ENCODE measurements at places on chromosomes 12 and 14.

- no peak for DNase-seq
Measured at GRCh38 chr12:43402436-43402835, 149.6 kb downstream of the ADAMTS20 start.

DNA sequence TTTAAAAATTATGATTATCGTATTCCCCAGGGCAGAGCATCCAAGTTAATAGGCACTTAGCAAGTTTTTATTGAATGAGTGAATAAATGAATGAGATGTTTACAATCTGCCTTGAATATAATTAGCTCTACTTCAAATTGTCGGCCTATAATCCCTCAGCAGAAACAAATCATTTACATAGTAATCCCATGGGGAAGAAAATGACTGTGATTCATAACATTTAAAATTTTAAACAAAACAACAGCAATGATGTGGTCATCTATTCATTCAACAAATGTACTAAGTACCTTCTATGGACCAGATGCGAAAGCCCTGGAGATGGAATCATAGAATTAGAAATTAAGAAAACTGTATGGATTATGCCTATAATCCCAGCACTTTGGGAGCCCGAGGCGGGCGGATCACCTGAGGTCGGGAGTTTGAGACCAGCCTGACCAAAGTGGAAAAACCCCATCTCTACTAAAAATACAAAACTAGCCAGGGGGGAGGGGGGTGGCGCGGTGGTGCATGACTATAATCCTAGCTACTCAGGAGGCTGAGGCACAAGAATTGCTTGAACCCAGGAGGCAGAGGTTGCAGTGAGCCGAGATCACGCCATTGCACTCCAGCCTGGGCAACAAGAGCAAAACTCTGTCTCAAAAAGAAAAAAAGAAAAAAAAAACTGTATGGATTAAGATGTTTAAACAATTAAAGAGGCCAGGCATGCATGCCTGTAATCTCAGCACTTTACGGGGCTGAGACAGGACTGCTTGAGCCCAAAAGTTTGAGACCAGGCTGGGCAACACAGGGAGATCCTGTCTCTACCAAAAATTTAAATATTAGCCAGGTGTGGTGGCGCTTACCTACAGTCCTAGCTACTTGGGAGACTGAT is 17.7 kb upstream of the MDM2 start:
- no peak for DNase-seq

DNA sequence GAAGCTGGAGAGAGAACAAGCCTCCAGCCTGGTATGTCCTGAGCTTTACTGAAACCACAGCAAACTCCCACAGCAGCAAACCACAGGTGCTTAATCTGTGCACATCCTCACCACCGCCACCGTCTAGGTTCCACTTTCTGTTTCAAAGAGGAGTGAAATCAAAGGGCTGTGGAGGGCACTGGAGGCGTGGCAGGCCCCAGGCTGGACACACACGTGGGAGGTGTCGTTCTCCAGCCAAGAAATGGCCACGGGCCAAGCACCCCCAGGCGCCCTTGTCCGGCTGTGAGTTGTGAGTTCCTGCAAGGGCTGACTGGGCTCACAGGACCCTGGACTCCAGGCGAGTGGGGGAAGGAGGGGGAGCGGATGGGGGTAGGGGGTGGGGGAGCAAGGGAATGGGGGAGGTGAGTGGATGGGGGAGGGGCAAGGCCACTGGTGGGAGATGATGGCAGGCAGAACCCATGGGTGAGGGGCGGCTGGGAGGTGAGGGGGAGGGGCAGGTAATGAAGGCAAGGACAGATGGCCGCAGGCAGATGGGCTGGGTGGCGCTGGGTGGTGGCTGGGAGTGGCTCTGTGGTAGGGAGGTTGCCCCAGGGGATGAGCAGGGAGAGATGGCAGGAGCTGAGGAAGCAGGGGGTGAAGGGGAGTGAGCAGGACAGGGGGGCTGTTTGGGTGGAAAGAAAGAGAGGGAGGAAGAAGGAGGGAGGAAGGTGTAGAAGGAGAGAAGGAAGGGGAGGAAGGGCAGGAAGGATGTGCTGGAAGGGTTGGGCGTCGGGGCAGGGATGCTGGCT is 86.7 kb downstream of the NCOR2 start:
- DNase-seq = no peak

DNA sequence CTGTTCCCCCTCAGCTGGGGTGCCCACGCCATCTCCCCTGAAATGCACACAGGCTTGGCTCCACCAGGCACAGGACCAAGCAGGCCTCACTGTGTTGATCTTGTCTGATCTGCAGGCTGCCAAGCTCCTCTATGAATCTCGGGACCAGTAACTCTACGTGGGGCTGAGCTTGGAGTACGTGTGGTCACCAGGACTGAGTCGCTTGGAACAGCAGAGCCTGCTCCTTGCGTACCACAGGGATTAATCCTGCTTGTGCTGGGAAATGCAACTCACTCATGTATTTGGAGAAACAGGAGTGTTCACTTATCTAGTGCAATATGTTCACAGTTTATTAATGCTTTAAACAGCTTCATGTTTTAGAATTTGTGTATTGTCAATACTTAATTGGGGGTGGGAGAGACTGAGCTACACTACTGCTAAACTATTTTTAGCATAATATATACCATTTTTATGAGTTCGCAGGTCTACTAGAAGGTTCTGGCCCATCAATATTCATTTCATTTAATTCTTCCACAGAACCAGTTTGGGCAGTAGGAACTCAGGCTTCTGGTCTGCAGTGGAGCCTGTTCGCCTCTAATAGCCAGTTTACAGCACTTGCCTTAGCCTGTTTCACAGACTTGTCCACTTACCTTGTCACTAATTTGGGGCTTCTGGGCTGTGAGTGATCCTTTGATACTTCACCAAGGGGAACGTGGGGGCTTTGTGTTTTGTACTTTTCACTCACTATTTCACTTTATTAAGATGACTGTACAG is 17.4 kb downstream of the ZFYVE21 start:
- no peak for DNase-seq

GRCh38 chr14:50717811-50718210 is 49.7 kb upstream of the SAV1 start:
- DNase-seq = no peak

DNA sequence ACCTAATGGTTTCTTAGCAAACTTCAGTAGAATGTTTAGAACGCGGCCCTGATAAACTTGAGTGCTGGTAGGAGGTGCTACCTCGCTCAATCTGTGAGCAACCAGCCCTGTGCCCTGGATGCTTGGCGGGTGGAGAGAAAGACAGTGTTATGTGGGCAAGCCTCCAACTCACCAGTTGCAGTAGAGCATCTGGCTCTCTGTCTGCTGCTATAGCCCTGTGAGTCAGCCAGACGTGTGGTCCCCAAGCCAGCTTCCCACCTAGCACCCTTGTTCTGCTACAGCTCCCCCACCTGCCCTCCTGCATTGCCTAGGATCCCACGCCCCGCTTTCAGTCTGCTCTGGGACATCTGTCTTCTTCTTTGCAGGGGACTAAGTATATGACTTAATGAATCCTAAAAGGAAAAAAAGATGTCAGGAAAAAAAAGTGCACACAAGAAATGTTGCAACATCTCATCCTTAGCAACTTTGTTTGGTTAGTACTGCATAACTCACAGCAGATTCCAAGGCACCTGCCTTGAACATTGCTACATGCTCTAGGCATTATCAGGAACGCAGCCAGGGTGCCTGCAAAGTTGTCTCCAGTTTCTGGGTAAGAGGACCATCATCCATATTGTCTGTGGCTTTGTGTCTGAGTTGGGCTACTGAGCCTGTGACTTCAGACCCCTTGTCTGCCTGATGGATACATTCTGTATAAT is 13.6 kb downstream of the SNRNP35 start:
- no peak for DNase-seq

DNA sequence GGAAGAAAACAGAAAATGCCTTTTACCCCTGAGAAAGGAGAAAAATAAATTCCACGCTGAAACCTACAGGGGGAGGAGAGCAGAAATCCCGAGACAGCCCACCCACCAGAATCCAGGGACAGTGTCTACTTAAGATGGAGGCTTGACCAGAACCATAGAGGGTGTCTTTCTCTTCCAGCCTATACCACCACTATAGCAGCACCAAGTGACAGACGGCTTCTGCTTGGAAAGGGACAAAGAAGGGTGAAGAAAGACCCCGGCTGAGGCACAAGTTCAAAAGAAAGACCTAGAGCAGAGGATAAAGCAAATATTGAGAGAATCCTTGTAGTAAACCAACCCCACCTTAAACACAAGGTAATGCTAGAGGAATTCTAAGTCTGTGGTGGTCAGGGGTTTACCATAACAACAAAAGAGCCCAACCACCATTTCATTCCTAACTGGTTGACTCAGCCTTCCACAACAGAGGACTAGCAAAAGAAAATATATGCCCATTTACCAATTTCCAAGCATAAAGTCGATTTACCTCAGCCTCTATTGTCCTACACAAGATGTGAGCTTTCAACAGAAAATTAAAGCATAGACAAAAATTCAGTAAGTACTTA is 105.3 kb upstream of the FOXG1 start:
- DNase-seq = no peak

DNA sequence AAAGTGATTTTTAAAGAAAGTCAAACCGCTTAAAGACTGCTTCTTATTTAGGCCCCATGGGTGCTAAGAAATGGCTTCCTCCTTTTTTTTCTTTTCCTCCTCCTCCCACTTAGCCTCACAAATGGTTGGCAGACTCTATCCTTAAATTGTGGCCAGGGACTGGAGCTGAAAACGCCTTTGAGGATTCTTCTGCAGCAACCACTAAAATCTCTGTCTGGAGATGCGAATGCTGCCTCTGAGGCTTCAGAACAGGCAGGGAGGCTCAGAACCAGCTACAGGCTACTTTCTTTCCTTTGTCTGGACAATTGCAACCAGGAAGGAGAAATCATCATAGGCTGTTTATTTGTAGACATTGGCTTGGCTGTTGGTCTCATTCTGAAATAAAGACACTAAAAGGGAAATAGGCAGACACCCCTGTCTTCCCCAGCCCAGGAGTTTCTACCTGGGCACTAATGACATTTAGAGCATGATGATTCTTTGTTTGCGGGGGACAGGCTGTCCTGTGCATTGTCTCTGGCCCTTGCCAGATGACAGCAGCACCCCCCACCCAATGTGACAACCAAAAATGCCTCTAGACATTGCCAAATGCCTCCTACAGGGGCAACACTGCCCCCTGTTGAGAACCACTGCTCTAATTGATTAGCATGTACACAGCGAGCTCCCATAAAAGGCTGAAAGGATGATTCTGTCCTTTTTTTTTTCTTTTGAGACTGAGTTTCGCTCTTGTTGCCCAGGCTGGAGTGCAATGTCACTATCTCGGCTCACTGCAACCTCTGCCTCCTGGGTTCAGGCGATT is 50.3 kb downstream of the MAP1LC3B2 start:
- DNase-seq = no peak

- no peak for DNase-seq
Measured at GRCh38 chr14:61225344-61225743, 55.8 kb downstream of the TMEM30B start.

DNA sequence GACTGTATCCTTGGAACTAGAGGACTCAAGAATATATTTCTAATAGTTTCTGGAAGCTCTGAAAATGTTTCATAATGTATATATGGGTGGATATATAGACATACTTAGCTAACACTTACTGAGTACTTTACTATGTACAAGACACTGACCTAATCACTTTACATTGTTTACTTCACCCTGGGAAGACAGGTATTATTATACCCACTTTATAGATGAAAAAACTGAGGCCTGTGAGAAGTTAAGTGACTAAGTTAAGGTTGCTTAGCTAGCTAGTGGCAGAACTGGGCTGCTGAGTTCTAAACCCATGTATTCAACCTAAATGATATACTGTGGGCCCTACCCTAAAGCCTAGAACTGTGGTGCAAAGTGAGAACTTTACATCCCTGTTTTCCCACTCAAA is 79.1 kb upstream of the SSTR1 start:
- no peak for DNase-seq

GRCh38 chr14:31969699-31970240 is 107.3 kb upstream of the ARHGAP5 start:
- no peak for DNase-seq

DNA sequence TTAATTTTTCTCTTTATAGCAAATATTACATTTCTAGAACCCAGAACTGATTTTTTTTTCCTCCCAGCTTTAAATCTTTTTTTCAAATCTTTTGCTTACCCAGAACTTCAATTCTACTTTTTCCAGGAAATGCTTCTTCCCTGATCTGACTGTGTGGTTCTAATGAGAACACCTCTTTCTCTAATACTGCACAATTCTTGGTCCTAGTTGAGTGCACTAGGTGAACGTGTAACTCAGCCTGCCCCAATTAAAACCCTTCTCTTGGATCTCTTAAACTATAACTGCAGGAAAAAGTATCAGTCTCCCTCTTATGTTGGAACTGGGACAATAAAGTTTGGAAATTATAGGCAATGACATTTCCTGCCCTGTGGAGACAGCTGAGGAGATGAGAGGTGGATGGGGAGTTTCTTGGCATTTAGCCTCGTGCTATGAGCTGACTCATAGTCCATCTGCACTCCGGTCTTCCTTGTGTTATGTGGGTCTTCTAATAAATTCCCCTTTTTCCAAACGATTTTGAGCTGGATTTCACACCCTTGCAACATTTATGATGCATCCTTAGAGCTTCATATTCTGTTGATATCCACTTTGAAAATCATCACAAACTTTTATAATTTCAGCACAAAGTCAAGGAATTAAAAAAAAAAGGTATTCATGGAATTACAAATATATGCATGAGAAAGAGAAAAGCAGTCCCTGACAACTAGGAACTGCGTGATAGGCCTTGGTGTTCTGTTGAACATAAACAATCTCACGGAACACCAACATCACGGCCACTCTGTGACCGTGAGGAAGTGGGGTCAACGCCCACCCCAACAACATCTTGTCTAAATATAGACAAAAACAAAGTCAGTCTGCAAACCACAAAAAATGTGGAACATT is 52.4 kb downstream of the BRMS1L start:
- no peak for DNase-seq

- DNase-seq = no peak
Measured at GRCh38 chr14:71332476-71332875, 425.2 kb downstream of the PCNX1 start.

DNA sequence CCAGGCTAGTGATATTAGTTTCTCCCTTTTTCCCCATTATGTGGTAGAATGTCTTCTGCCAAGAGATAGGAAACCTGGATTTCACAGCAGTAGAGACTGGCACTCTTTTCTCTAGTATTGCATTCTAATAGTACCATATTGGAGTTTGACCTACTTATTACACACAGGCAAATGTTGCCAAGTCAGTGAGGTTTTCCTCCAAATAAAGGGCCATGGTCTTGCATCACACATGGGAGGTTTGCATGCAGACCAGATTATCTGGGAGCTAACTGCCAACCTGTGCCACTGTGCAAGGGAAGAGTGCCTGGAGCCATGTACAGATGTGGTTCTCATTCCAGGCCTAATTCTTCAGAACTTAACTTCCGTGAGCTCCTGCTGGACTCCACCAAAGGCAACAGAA is 113.3 kb downstream of the ANO6 start:
- DNase-seq = no peak

GRCh38 chr12:83335748-83336147 is 649.0 kb downstream of the TMTC2 start:
- DNase-seq = no peak

DNA sequence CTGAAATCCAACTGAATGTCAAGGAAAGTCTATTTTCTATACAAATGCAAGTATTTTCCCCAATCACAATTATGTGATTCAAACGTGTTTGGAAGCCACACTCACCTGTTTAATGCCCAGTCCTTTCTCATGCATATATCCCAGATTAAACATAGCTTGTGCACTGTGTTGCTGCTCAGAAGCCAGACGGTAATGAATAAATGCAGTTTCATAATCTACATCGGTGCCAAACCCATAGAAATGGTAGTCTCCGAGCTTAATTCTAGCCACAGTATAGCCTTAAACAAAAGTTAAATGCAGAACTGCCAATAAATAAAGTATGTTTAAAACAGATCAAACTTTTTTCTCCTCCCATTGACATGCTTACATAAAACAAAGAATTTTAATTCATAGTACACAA is 49.5 kb downstream of the SEL1L start:
- no peak for DNase-seq

- DNase-seq = no peak
Measured at GRCh38 chr14:94505641-94506040, 3.6 kb downstream of the SERPINA12 start.
